ENCODE measurements at places on chromosomes 5 and 9.

DNA sequence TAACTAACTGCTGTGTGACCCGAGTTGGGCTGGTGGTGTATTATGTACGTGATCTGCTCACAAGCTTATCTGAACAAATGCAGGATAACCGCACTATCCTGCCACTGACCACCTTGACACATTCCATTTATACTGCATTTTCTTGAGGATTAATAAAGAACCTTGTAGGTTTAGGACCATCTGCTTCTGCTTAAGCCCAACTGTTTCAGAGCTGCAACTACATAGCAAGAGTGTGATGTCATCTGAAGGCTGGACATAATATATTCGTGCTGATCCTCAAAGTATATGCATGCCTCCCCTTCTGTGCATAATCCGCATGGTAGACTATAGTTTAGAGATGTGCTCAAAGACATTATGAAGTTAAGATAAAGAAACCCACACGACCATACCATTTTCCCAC, 435.9 kb downstream of the BNC2 start:
- no peak for DNase-seq

DNA sequence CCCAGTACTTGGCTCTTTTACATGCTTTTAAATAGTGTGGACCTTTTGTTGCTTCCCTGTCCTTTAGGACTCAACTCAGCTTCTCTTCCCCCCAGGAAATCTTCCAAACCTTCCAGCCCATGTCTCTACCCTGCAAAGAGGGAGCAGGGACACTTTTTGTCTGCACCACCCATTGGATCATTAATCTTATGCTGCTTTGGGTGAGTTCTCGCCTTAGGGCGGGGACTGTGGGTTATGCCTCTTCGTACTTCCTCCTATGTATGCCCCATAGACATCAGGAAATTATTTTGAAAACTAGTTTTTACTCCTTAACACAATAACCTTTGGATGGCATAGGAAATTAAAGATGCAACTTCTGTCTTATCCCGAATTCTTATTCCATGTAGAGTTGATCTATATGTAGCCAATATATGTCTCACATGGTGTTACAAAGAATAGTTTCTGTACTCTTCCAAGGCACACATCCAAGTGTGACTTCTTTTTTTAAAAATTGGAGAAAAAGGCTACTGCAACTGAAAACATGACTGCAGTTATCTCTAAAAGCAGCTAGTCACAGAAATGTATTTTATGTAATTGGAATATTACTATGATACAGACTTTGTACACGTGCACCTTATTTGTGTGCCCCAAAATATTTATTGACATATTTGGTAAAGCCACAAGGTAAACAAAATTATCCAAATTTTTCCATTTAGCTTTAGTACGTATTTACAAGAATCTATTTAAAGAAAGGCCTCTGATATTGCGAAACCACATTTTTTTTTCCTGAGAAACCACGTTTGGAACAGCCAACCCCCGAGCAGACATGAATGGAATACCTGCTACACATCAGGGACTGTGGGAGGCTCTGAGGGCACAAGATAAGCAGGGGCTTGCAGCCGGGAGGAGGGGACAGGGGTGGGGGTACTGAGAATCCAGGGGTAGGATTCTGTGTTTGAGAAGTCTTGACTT, 133.6 kb downstream of the WDR41 start:
- DNase-seq = no peak

GRCh38 chr5:146671561-146672295, 155.7 kb upstream of the GPR151 start:
- DNase-seq = no peak

DNA sequence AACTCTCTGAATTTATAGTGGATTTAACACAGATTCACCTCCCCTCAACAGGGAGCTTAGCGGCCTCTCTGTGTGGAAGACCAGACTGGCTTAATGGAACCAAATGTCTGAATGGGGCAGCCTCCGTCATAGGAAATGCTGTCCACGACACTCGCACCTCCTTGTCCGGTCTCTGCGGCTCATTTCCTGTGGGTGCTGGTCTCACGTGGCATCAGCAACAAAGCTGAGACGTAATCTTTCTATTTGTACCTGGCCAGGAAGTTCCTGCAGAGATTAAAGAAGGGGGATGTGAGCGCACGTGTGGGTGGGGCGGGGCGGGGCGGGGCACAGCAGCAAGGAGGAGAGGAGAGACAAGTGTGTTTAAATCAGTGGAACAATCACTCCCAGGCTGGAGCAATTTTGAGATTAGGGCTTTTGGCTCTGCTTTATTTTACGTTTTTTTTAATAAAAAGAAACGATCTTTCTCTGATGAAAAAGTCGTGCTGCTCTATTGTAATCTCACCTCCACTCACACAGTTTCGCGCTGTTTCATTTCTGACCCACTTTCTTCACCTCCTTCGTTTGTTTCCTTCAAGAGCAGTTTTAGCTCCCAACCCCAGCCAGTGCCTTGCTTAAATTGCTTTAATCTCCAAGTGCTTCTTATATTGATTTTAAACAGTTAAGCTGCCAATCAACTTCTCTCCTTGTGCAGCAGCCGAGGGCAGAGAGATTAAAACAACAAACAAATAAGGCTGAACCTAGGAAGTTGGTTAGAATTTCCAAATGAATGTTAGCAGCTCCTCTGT, 132.2 kb upstream of the ASTN2 start:
- no peak for DNase-seq

DNA sequence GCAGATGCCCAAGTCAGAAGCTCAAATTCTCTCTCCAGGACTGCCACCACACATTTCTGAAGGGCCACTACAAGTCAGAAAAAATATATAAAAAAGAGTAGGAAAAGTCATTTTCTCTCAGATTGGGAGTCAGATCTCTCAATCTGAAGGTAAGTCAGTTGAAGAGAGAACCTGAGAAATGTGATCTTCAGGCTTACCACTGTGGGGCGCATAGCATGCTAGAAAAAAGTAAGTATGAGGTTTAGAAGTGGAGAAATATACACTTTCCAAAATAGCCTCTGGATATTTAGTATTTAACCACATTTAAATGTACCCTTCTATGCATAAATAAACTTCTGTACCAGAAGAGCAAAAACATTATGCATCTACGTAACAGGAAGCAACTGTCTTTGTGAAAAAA, 800.7 kb upstream of the CTNND2 start:
- DNase-seq = no peak

GRCh38 chr9:135326141-135326540, 153.4 kb upstream of the PPP1R26 start:
- no peak for DNase-seq

GRCh38 chr9:125544988-125545651, 161.9 kb downstream of the MAPKAP1 start:
- DNase-seq = no peak

GRCh38 chr9:121386442-121387175, 16.6 kb upstream of the STOM start:
- DNase-seq = no peak

DNA sequence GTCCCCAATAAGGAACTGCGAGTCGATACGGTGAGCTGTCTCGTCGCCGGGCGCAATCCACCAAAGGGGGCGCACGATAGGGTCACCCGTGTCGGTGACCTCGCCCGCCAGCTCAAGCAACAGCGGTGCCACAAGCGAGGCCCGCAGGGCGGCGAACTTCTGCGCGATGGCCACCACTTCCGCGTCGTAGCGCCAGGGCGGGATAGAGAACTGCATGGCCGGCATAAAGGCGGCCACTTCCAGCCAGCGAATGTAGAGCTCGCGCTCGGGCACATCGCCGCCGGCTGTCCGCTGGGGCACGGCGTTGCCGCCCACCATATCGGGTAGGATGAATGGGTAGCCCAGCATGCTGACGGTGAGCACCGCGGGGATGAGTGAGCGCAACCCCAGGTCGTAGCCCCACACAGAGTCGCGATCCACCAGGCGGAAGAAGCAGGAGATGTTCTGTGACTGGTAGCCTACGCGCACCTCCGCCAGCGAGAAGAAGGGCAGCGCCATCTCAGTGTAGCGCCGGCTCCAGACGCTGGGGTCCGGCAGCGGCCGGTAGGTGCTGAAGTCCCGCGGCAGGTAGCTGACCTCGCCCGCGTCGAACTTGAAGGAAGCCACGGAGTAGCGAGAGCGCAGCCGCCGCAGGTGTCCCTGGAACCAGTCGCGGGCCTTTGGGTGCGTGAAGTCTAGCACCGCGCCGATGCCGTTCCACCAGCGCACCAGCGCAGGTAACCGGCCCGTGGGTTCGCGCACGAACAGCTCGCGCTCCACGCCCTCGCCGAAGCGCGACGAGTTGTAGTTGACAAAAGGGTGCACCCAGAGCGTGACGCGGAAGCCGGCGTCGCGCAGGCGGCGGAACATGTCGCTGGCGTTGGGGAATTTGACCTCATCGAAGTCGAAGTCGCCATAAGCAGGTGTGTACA, 5.5 kb downstream of the MYORG start:
- no peak for DNase-seq

DNA sequence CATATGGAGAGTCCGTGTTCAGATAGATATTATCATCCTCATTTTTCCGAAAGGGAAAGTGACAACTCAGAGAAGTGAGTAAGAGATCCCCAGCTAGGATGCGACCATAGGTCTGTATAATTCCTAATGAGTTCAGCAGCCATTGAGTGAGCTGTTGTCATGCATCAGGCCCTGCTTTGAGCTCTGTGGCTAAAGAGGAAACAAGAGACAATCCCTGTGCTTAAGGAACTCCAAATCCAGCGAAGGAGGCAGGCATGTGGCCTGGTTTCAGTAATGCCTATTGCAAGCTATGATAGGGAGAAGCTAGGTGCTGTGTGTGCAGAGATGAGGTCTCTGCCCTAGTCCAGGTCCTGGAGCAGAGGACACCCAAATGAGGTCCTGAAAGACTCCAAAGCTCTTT, 192.8 kb downstream of the ACTL7B start:
- DNase-seq = no peak

DNA sequence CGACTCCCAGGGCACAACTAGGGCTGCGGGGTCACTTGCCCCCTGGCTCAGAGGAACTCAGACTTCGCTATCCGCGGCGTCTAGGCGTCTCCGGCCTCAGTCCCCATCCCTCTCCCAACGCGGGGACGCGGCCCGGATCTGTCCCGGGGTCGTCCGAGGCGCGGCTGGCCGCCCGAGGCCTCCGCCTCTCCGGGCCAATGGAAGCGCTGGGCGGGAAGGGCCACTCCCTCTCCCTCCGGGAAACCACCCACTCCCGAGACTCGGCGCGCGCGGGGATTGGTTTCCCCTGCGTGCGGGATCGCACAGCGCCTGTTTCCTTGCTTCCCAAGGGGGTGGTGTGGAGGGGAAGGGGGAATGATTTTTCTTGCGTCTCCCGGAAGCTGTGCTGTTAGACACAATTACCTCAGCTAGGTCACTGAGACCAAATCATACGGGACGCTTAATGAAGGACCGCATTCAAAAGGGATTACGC, 38.3 kb downstream of the NR2F1 start:
- DNase-seq = no peak
